ENCODE measurements at places on chromosomes 4 and X. TPM values are rescaled to one million over a fixed set of nuclear protein-coding genes. Genes with fewer than 3 reads are reported as not detected.

ADAM29 gene
- 6.3 TPM for total RNA-seq

S100G gene
- total RNA-seq, result not detected

MID2 gene
- total RNA-seq, result 58.0 TPM

SLC9B1 gene
- total RNA-seq, result 12.8 TPM

METTL14 gene
- total RNA-seq, result 21.4 TPM

CFAP47 gene
- 0.96 TPM for total RNA-seq

ADGRG2 gene
- total RNA-seq, result 1.9 TPM

TRPC5OS gene
- 4.8 TPM for total RNA-seq

XPNPEP2 gene
- 0.24 TPM for total RNA-seq

TMEM31 gene
- not detected for total RNA-seq

GIMD1 gene
- 3.4 TPM for total RNA-seq

ABCG2 gene
- 9.1 TPM for total RNA-seq

GPRASP1 gene
- total RNA-seq, result 13.2 TPM

TMPRSS11A gene
- total RNA-seq, result 3.1 TPM

WDR45 gene
- total RNA-seq, result 13.5 TPM

TMSB15B gene
- 3.9 TPM for total RNA-seq

FRG1 gene
- 8.2 TPM for total RNA-seq

GRCh38 chrX:152480269-152481212 is 29.4 kb upstream of the GABRA3 start:
- no peak for DNase-seq

DNA sequence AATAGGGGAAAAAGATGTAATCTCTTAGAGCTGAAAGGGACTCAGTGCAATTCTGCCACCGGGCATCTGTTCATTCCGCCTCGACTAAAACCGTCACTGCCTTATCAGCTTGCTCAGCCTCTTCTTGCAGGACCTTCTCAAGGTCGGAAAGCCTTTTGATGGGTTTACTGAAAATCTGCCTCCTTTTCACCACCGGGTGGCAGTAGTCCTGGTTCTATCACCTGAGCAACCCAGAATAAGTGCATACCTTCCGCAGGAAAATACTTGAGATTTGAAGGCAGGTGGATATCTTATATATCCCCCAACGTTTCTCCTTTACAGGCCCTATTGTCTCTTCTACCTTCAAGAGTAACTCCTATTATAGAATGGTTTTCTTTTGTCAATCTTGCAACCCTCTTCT is 103.4 kb upstream of the PAK3 start:
- DNase-seq, result no peak

DNA sequence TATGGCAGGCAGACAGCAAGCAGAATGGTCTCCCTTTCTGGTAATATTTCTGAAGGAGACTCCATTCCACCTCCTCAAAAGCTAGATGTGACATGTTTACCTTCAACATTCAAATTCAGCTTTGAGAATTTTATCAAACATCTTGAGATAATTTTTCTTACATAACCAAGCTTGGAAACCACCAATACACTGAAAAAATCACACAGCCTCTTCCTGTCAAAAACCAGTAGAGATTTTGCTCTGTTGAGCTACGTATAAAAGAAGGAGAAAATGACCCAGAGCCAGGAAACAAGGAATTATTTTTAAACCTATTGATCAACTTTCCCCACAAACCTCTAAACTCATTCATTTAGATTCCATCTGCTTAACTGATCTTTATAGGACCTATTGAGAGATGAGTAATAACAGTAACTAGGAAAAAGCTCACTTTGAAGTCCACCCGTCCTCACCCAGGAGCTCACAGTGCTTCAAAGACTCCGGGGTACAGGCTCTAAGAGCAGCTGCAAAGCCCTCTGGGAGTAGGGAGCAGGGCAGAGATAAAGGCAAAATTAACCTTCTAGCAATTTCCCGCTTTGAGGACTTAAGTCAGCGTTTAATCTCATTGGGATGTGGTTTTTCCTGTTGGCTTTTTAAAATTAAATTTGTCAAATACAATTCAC is 318.2 kb upstream of the RASGEF1B start:
- DNase-seq, result no peak

- DNase-seq, result peak; percentile 83
Observed at GRCh38 chr4:156971676-156972378, at the start of gene PDGFC. Gene PDGFC (minus strand): TSS chr4:156971799. CDS start chr4:156970903, 896 bp downstream.

GRCh38 chrX:47361538-47362511 is 8.6 kb upstream of the ZNF157 start:
- peak; percentile 98 for DNase-seq

DNA sequence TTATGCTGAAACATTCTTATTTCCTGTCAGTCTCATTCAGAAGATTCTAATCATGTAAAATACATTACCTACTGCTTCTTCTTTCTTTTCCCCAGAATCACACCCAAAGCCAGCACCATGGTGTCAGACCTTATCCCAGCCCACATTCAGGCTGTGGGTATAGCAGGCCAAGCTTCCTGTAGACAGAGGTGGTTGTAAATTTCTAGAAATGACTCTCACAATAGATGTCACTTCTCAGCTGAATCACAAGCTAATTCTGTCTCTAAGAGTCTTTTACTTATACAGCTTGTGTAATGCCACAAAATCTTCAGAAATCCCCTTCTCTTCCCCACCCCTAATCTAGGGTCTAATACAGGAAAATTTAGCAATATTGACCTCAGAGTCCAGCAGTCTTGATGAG is 239.6 kb downstream of the PARM1 start:
- peak; percentile 6 for DNase-seq

GRCh38 chrX:12958059-12958458 is 16.9 kb upstream of the TMSB4X start:
- no peak for DNase-seq

DNA sequence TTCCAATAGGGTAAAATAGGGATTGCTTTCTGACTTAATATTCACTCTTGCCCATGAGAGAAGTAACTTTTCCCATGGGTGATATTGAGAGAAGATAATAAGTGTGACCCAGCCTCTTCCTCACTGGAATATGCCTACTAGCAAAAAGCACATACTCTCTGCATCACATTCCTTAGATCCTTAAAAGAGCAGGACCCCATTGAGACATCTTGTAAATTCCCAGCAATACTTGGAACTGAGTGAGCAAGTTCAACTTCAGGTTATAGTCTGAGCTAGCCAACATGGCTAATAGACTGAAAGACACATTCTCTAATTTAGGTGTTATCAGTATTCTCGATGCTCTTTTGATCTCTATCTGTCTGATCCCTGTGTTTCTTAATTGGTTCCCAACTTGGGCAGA is 1372.3 kb downstream of the STIM2 start:
- DNase-seq, result no peak

GRCh38 chrX:39840581-39841093 is 257.1 kb downstream of the BCOR start:
- no peak for DNase-seq

- no peak for DNase-seq
Observed at GRCh38 chr4:86841309-86841708, 7.9 kb downstream of the SLC10A6 start.

DNA sequence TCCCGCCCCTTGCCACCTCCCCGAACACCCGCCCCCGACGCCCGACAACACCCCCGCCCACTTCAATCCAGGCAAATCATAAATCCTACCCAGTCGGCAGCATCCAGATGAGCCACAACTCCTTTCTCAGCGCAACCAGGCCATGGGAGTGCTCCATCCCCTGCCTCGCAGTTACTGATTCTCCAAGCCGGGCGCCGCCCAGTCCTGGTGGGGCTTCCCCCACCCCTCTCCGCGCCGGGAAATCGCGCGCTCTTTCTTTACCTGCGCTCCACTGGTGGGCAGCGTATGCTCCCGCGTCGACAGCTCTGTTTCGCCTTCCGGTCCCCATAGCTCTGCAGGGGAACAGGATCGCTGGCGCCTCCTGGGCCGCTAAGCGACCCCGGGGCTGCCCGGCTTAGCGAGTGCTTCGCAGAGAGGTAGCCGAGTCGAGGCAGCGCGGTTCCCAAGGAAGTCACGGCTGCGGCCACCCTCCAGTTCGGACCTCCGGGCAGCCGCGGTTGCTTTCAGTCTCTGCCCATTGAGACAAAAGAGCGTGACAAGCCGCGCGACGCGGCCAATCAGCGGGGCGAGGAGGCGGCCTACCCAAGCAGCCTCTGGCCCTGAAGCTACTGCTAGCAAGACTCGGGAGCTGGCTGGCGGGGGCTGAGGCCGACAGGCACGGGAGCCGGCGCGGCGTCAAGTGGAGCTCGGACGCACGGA is 43.7 kb upstream of the TMSB15B start:
- DNase-seq, result peak; percentile 57

DNA sequence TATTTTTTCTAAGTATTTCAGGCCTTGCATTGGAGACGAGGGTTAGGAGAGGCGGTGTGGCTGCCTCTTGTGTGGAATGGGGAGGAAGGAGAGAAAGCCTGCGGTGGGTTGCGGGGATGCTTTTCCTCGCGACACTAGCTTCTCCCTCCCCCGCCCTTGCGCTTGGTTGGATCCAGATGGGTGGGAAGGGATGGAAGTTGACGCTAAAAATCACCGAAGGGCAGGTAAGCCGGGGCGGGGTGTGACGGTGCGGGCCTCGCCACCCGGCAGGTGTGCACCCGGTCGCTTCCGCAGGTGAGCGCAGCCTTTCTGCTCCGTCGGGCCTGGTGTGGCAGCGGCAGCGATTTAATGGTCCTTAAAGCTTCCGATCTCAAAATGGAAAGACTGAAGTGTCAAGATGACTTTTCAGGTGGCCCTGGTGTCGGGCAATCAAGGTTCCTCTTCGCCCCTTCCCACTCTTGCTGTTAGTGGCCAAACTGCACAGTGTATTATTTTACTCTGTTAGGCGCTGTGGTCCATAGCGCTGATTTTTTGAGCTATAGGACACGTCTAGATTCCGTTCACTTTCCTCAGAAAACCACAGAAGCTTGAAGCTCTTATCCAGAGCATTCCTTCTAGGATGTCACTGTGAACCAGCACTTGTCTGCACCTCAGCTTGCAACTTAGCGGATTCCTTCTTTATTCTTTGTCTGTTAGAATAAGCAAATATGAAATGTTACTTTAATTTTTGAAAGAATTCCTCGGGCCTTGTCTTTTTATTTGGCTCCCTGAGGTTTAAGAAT is 765 bp downstream of the ENOPH1 start:
- DNase-seq, result peak; percentile 11

- DNase-seq, result no peak
Observed at GRCh38 chr4:173091362-173091761, 77.2 kb upstream of the GALNT7 start.

- DNase-seq, result no peak
Observed at GRCh38 chrX:131764216-131764615, 220.3 kb downstream of the OR13H1 start.

DNA sequence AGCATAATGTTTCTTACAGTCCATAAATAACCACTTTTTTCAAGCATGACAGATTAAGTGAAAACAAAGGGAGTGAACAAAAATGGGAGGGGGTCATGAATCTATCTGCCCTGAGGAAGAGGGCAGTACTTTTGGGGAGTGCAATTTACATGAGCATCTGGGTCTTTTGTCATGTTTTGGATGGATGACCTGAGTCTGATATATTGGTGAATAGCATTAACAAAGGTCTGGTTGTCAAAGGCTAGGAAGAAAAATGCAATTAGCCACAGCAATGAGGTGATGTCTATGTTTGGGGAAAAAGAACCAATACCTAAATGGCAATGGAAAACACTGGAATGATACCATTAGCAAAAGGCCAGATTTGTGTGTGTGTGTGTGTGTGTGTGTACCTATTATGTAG is 15.1 kb upstream of the MAD2L1 start:
- no peak for DNase-seq

DNA sequence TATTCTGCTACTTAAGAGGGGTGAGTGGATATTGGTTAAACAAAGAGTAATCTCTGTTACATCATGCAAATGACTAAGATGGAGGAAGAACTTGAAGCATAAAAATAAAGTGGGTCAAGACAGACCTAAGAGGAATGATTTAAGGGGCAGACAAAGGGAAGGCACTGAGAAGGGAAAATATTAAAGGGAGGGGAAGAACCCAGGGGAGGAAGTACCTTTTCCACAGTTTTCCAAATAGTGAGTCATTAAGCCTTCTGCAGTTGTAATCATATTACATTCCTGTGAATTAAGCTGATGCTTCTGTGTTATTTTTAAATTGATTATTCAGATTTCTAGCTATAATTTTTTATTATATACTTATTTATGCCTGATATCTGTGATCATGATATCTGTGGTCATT is 253.3 kb downstream of the CENPC start:
- no peak for DNase-seq

DNA sequence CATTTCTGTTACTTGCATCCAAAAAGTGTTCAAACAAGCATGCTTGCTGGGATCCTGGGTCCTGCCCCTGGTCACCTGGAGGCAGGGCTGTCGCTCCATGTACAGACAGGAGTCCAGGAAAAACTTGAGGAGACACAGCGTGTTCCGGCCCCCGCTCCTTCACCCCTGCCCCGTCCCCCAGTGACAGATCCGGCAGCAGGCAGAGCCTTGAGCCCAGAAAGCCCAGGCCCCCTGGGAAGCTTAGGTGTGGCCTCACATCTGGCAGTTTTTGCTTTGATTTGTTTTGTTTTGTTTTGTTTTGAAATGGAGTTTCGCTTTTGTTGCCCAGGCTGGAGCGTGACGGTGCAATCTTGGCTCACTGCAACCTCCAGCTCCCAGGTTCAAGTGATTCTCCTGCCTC is 67.0 kb downstream of the TRMT44 start:
- no peak for DNase-seq

DNA sequence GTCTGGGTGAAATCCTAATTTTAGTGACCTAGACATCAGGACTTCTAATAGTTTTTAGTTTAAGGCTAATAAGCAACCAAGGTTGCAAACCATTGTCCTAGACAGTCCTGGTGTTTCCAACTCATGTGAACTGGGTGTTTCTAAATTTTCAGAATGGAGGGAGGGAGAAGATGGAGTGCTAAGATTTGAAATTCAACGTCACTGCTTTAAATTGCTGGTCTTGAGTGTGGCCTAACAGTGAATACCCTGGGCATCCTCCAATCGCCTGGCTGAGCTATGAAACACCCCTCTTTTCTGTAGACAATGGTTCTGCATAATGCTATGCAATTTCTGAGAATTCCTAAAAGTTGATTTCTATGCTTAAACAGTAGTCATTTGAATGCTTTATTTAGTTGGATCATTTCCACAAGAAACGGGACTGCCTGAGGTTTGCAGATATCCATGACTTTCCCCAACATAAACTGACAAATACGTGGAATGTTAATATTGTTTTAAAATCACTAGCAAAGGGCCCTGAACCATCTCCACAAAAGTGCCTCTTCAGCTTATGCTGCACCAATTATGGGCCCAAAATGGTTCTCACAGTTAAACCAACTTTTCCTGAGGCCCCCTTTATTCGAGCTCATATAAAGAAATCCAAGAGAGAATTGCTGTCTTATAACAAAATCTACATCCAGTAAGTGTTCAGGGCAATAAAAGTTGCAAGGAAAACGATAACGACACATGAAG is 1.1 kb downstream of the FBXL5 start:
- DNase-seq, result peak; percentile 74

GRCh38 chr4:159983082-159983481 is 880.2 kb downstream of the RAPGEF2 start:
- no peak for DNase-seq

DNA sequence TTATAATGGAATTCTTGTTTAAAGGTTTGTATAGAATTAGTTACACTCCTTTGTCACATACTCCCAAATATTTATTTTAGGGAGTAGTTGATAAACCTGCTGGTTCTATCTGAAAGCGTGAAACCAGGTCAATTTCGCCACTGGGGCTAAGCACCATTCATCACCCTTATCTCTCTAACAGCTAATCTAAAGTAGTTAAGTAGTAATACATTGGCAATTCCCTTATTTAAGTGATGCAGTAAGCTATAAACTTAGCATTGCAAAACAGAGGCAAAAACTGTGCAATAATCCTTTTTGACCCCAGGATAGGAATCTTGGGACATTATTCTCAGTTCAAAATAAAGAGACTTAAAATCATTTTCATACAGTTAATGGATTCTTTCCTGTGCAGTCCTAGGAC is 33.7 kb upstream of the PTPN13 start:
- DNase-seq, result no peak
